ENCODE measurements at places on chromosomes 13 and 19. TPM values are rescaled to one million over a fixed set of nuclear protein-coding genes. Genes with fewer than 3 reads are reported as not detected.

The FAM124A gene
- total RNA-seq = 15.0 TPM

The TNFSF9 gene
- total RNA-seq = 1.8 TPM

The CEACAM1 gene
- total RNA-seq = 2.4 TPM

DNA sequence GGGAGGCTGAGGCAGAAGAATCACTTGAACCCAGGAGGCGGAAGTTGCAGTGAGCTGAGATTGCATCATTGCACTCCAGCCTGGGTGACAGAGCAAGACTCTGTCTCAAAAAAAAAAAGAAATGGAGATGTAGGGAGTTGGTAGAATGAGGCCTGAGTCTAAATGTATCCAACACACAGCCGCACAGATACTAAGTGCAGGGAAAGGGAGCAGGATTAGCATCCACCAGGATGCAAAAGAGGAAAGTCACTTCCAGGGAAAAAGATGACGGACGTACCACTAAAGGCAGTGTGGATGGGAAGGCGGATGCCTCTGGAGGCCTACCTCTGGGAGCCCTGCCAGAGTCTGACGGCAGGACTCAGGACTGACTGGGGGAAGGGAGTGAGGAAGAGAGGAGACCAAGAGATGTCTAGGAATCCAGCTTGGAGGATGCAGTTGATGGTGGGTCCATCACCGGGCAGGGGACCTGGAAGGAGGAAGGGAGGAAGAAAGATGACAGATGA is 6.8 kb downstream of the FAM98C start:
- no peak for DNase-seq

The ASPDH gene
- not detected for total RNA-seq

The PBX4 gene
- total RNA-seq = not detected
